ENCODE measurements at places on chromosomes 6 and 20.

GRCh38 chr20:9501473-9501872 is 12.9 kb upstream of the LAMP5 start:
- DNase-seq: no peak

DNA sequence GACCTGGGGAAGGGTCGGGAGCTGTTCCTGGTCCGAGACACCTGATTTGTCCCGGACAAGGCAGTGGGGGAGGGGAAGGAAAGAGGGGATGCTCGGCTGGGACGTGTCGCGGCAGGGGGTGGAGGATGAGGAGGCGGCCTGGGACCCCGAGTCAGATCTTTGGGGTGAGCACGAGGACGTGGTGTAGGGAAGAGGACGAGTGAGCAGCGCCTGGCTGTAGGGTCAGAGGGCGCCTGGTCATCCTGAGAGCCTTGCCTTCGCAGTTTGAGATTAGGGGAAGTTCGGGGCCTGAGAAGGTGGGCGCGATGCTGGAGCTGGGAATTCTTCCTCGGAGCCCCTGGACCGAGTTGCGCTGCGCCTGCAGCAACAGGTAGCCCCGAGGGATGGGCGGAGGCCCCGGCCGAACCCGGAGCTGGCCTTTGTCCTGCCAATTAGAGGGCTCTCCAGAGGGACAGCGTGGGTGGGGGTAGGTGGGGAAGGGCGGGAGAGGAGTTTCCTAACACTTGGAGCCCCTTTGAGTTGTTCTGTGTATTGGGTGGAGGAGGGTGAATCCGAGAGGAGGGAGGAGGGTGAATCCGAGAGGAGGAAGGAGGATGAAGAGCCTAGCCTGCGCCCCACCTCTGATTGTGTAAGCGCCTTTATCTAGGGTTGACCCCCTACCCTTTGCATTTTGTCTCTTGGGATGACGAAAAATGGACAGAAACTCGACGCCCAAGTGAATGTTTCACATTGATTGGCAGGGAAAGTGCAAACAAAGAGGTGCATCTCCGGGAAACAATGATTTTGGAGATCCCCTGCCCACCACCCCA is 72.0 kb downstream of the SOX4 start:
- DNase-seq: no peak

DNA sequence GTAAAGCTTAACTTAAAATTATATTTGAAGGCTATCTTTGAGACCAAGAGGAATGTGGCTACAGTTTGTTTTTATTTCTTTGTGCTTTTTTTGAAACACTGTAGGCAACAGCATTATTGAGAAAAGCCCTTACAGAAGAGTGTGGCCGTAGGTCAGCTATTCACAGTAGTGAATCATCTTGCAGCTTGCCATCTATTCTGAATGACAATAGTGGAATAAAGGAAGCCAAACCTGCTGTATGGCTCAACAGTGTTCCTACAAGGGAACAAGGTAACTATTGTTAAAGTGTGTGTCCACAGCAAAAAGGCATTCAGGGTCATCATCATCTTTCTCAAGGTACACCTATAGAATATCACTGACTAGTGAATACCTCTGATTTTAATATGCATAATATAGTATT is 88.5 kb downstream of the KIZ start:
- DNase-seq: no peak

DNA sequence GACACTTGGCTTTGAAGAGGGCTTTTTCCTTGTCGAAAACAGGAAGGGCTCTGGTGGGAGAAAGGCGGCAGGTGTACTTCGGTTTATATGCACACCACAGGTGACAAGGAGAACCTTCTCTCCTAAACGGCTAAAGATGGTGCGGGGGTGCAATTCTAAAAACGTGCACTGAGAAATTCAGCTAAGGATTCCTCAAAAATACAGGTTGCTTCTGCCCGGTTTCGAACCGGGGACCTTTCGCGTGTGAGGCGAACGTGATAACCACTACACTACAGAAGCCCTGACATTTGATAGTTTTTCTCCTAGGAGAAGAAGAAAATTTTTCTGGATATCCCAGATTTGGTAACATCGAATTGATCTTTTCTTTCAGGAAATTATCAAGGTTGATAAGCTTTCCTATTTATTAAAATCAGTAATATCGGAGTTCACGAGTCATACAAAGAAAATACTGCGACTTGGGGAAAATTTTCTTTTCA is 32.0 kb downstream of the POM121L2 start:
- DNase-seq: no peak

DNA sequence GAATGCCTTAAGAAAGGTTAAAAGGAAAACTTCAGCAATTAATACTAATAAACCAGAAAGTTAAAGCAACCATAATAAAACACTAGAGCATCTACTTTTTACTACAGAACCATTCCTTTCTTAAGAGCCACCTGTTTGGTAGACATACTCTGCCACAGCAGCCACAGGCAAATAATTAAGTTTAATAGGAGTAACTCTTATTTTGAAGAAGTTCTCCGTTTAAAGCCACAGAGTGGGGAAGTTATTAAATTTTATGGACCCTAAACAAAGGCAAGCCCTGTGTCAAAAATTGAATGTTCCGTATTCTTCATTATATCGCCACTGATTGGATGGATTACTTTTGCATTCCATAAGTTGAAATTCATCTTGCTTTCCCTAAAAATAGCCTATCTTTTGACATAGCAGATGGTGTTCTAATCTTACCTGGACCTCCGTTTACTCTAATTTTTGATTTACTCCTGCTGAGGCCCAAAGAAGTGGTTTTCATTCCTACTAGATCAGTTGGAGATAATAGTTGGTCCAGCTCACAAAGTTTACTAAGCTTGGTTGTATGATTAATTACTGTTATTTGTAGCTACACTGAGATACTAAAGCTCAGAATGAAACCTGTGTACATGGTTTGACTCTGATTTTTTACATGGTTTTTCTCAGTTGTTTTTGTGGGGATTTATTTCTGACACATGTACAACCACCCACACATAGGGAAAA is 140.4 kb upstream of the SUPT3H start:
- no peak for DNase-seq

DNA sequence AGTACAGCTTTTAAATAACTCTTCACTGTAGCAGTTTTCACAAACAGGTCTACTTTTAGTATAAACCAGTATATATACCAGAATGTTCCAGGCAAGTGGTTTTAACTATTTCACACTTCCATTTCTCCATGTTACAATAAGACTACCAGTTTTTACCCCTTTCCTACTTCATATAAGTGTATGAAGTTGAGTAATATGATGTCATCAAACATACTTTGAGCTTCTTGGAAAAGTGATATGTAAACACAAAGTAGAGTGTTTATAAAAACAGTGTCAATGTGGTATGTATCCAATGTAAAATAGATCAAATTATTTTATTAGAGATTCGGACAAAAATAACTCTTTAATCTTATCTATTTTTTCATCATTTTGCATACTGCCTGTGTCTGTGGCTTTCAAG is 2.5 kb upstream of the PAQR8 start:
- DNase-seq: no peak

DNA sequence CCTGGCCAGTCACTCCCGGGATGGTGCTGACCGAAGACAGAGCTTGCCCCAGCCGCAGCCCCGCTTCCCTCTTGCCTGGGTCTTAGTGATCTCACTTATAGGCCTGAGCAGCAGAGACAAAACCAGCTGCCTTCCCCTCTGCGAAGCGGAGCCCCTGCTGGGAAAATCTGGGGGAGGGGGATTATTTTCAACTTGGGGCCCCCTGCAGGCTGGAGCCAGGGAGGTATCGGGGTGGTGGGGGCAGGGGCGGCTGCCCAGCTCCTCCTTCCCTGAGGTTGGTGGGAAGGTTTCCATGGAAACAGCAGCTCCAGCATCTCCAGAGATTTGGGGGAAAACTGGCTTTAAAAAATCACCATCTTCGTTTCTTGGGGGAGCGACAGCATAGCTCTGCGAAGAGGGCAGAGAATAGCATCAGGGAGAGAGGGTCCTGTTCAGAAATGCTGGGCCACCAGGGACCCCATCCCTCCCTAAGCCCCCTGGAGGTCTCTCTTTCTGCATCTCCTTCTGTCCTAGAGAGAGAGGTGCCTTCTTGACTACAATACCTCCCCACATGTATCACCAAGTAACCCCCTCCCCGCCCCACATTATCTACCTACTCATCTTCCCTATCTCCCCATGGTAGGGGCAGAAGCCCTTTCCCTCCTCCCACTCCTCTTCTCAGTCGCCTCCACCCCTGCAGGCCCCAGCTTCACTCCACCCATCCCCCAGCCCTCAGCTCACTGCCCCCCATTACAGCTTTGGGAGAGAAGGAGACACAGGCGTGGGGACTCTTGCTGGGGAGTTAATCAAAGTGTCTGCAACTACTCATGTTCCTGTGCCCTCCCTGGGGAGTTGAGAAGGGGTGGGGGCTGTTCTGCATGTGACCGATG is 88.4 kb upstream of the CCDC167 start:
- no peak for DNase-seq

DNA sequence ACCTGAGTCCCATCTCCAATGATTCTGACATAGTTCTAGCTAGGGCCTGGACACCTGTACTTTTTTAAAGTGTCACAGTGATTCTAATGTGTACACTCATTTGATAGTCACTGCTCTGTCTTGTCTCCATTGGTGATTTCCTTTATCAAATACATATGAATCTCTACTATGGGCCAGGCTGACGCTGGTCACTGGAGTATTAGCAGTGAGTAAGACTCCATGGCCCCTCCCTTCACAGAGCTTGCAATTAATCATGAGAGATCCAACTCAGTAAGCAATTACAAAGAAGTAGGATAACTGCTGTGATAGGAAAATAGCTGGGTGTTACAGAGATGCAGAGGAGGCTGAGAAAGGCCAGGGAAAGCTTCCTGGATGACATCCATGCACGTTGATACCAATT is 19.3 kb upstream of the SASH1 start:
- no peak for DNase-seq

GRCh38 chr6:87029711-87030314 is 65.1 kb downstream of the CGA start:
- DNase-seq: no peak

GRCh38 chr6:3820563-3820962 is 28.6 kb upstream of the FAM50B start:
- DNase-seq: no peak

DNA sequence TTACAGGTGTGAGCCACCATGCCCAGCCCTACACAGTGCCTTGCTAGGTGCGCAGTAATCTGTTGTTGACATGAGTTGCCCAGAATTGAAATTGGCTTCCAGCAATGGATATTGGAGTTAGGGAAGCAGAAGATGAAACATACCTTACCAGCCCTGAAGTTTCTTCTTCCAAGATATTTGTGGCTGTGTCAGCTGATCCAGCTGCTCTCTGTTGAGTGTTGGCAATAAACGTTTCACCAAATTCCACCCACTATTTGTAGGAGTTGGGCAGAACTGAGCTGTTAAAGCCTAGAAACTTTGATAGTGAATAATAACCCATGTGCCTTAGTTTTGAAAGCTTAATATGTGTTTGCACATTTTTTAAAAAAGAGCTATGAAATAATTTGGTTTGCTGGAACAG is 218.2 kb upstream of the SNX9 start:
- DNase-seq: no peak

DNA sequence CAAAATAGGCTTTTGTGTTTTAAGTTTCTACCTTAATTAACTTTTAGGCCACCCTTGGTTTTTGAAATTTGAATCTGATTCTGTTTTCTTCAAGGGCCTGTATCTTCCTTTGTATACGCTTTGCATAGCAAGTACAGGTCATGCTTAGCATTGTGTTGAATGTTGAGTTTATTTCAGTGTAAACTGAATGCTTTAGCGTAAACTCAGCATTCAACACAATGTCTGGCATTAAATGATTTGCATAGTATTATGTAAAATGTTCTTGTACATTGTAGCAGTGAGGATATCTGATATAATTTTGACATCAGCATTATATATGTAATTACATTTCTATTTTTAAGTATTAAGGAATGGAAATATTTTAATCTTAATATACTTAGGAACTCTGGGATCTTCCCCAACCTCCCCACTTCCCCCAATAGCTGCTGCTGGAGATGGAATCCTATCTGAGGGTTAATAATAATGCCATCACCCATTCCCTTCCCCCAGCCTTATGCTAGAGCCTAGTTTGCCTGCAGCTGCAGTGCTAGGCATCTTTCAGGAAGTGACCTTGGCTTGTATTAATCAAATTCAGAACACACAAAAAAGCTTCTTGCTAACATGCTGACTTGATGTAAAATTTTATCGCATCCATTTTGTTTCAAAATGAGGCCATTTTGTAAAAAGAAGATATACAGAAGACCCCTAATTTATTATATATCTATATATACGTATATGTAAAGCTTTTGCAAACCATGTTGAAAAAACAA is 73.1 kb downstream of the NCOA3 start:
- no peak for DNase-seq

- DNase-seq: no peak
Measured at GRCh38 chr20:7665376-7665775, 274.9 kb downstream of the HAO1 start.

GRCh38 chr6:74187811-74188210 is 491.8 kb downstream of the CD109 start:
- no peak for DNase-seq

- no peak for DNase-seq
Measured at GRCh38 chr20:46423342-46423741, 16.9 kb upstream of the ELMO2 start.

DNA sequence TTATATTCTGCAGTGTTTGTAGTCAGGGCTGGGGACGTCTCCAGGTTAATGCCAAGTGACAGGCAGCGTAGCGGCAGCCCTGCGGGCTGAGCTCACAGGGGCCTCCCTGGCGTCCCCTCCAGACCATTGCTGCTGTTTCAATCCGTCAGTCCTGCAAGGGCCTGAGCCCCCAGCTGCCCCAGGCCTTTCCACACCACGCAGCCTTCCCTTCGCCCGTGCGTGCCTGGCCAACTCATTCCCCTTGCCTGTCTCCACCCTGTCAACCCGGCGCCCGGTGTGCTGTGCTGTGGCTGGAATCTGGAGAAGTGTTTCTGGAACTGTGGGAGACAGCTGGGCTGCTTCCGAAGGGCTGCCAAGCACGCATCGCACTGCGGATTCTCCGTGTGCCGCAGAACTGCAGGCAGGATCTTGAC is 11.9 kb downstream of the BHLHE23 start:
- no peak for DNase-seq

- no peak for DNase-seq
Measured at GRCh38 chr20:62342910-62343309, 24.2 kb downstream of the LAMA5 start.

DNA sequence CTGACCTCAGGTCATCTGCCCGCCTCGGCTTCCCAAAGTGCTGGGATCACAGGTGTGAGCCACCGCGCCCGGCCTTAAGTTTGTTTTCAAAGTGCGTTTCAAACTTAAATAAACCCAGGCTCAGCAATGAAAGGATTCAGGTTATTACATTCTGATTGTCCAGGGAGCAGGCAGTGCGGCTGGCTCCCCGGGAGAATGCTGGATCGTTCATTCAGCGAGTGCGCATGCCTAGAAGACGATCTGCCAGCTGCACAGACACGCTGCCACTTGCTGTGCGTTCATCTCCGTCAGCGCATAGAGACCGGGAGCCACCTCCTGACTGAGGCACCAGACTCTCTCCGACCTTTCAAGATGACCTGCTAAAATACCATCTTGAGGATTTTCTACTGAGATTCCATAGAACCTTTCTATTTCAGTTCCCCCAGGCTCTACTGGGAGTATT is 163.9 kb upstream of the ZNF217 start:
- DNase-seq: no peak

DNA sequence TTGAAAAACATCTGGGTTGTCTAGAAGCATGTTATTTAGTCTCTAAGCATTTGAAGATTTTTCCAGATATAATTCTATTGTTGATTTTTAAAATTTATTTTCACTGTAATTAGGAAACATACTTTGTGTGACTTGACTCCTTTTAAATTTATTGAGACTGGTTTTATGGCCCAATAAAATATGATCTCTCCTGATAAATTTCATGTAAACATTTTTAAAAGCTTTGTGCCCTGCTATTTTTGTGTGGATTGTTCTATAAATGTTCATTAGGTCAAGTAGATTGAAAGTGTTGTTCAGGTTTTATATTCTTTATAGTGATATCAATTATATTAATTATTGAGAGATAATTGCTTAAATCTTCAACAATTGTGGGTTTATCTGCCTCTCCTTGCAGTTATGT is 105.4 kb downstream of the RFX6 start:
- no peak for DNase-seq
